ENCODE measurements at places on chromosomes 6 and 20. TPM values are rescaled to one million over a fixed set of nuclear protein-coding genes. Genes with fewer than 3 reads are reported as not detected.

GRCh38 chr20:63096681-63097335 lies 90.0 kb upstream of the BHLHE23 start:
- H3K4me1 ChIP-seq, result peaks cover 3% of the 10 kb centered on the region
- H3K27ac ChIP-seq, result no peak overlapping the region
- no peak overlapping the region for H3K4me3 ChIP-seq
- H3K27me3 ChIP-seq, result peaks cover 2% of the 10 kb centered on the region
- no peaks in the 10 kb centered on the region for H3K36me3 ChIP-seq
- DNase-seq, result no peak

DNA sequence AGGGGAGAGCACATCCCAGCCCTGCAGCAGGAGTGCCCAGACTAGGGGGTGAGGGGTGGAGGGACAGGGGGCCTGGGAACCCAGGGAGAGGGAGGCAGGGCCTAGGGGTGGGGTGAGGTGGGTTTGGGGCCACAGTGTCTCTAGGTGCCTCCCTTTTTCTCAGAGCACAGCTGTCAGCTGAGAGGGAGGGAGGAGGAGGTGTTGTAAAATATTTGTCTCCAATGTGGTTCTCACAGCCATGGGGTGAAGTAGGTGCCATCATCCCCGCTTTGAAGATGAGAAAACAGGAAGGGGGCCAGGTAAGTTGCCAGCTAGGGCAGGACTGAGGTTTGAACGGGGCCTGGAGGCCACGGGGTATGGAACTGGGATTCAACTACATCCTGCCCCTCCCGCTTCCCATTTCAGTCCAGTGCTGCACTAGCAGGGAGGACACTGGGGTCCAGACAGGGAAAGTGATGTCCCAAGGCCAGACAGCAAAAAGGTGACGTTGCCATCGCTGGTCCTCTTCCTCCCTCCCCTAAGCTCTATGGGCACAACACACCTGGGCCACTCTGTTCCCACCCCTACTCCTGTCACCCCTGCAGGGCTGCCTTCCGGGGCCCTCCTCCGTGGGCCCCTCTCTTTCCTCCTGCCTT lies 20.3 kb downstream of the PACSIN1 start:
- no peak for DNase-seq
- H3K27ac ChIP-seq, result peak overlapping the region; percentile 64
- H3K36me3 ChIP-seq, result no peaks in the 10 kb centered on the region

DNA sequence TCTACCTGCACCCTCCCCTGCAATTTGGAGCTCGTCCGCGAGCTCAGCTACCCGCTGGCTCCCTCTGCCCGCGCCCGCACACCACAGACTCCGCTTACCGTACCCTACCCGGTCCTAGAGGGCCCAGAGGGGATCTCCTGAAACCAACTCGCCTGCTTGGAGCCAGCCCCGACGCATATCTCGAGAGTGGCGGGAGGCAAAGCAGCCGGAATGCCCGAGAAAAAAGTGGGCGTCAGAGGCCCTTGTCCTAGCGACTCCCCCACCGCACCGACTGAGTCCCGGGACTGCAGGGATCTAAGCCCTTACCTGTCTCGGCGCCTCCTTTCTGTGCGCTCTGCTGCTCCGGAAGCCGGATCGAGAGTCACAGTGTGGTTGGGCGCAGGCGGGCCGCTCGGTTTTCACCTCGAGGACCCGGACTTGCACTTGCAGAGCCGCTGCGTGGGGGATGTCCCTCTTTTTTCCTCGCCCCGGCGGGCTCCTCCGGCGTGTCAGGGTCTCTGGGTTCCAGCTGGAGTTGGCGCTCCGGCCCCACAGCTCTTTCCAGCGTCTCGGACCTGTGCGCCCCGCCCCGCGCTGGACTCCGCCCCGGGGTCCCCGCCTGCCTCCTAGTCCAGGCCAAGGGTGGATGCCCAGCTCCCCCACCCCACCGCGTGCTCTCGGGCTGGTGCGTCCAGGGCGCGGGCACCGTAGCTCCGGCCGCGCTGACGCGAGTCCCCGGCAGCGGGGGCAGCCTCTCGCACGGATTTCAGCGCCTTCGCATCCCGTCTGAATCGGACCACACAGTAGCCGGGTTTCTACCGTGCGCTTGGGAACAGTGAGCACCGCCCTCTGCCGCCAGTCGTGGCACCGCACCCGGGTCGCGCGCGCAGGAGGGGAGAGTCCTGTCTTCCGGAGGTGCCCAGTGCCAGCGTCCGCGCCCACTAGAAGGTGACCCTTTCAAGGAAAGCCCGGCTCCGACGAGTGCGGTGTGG lies at the start of gene PROKR2:
PROKR2 (minus strand) TSS at position 767 of the 971 bp plus-strand sequence. CDS start 2,585 bp downstream, outside the sequence.
- no peak within 1 kb of the TSS for H3K27ac ChIP-seq
- H3K4me3 ChIP-seq, result peak within 1 kb of the TSS; percentile 58
- no peaks in the 10 kb centered on the region for H3K36me3 ChIP-seq
- DNase-seq, result peak; percentile 59

GRCh38 chr6:104955491-104955890 lies 1.4 kb upstream of the LIN28B start:
- peaks cover 73% of the 10 kb centered on the region for H3K27me3 ChIP-seq
- DNase-seq, result no peak
- no peak overlapping the region for H3K27ac ChIP-seq

The IL17A gene
- not detected for total RNA-seq

DNA sequence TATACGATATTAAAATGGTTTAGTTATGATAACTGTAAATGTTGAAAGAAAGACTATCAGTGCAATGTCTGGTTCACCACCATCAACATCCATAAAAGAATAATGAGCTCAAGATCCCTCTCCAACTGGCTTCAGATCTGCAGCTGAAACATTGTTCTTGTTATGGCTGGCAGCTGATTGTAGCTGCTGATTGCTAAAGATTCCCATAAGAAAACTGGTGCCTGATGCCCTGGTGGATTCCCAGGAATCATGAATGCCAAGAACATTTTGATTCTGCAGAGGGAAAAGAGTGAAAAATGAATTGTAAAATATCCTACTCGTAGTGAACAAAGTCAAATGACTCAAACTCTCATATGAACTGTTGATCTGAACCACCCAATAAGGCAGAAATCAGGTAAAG lies 1160.2 kb downstream of the EPHA7 start:
- H3K36me3 ChIP-seq, result no peaks in the 10 kb centered on the region
- H3K4me3 ChIP-seq, result no peak overlapping the region
- H3K27me3 ChIP-seq, result no peaks in the 10 kb centered on the region

DNA sequence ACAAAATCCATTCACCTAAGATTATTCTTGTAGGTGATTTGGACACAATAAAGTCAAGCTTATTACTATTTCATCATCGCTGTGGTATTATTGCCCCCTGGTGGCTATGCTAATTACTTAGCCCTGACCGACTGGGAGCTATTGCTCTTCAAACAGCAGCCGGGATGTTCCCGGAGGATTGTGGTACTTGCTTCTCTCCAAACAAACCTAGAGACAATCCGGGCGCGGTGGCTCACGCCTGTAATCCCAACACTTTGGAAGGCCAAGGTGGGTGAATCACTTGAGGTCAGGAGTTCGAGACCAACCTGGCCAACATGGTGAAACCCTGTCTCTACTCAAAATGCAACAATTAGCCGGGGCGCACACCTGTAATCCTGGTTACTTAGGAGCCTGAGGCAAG lies 15.4 kb upstream of the STMND1 start:
- no peaks in the 10 kb centered on the region for H3K36me3 ChIP-seq
- peaks cover 4% of the 10 kb centered on the region for H3K27me3 ChIP-seq
- peak; percentile 63 for DNase-seq
- no peaks in the 10 kb centered on the region for H3K4me1 ChIP-seq
- H3K4me3 ChIP-seq, result no peak overlapping the region
